Femur (tissue), 1 donor: ENCODE measurements at places on chromosomes 2 and 18.

GRCh38 chr2:106097038-106098000, 96.8 kb downstream of the UXS1 start:
- DNase-seq: no peak

DNA sequence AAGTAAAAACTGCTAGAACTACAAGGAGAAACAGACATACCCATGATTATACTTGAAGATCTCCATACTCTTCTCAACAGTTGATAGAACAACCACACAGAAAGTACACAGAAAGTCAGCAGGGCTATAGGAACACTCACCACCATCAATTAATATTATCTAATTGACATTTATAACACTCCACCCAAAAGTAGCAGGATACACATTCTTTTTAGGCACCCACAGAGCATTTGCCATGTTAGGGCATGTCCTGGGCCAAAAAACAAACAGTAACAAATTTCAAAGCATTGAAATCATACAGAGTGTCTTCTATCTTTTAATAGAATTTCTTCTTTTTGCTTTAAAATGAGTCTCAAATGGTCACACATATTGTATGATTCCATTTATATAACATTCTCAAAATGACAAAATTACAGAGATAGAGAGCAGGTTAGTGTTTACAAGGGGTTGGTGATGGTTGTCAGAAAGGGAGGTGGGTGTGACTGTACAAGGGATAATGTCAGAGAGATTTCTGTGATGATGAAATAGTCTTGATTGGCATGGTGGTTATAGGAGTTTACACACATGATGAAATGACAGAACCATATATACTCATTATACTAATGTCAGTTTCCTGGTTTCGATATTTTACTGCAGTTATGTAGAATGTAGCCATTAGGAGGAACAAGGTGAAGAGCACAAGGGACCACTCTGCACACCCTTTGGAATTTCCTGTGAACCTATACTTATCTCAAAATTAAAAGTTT, 82.8 kb downstream of the NCK2 start:
- no peak for DNase-seq

DNA sequence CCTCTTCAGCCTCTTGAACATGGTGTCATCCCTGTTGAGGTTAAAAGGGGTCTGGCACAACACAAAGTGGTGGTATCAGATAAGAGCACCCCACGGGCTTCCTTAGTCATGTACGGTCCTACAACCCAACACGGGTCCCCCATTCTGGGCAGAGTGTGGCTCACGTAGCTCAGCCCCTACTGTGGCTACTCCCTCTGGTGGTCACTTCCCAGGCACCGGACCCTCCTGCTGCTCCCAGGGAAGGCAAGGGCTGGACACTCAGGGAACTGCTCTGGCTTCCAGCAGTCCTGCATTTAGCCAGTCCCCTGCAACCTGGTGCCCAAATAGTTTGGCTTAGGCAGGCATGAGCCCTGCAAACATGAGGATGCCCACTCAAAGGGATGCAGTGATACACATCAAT, 58.6 kb downstream of the GALNT14 start:
- no peak for DNase-seq

GRCh38 chr2:157572725-157573124, 55.9 kb downstream of the ACVR1C start:
- no peak for DNase-seq

- no peak for DNase-seq
These were observed 508 bp downstream of the CD8A start for GRCh38 chr2:86790134-86790675.

GRCh38 chr18:49529596-49529995, 32.3 kb upstream of the LIPG start:
- DNase-seq: no peak
